ENCODE measurements at places on chromosomes 16 and 17.

- DNase-seq = no peak
These were observed 470.6 kb upstream of the CDH5 start for GRCh38 chr16:65895906-65896305.

DNA sequence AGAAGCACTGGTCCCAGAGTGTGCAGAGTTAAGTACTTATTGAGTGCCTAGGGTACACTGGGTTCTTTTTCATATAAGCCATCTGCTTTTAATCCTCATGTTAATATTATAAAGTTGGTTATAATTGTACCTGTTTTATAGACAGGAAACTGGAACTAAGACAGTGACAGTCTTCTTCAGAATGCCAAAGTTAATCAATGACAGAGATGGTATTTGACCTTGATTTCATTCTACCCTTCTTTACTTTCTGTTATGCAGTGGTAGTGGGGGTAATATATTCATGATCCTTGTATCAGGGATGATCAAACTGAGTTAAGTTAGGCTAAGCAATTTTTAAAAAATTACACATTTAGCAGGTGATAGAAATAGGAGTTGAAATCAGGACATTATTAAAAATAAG, 108.6 kb upstream of the GOT2 start:
- DNase-seq = no peak

DNA sequence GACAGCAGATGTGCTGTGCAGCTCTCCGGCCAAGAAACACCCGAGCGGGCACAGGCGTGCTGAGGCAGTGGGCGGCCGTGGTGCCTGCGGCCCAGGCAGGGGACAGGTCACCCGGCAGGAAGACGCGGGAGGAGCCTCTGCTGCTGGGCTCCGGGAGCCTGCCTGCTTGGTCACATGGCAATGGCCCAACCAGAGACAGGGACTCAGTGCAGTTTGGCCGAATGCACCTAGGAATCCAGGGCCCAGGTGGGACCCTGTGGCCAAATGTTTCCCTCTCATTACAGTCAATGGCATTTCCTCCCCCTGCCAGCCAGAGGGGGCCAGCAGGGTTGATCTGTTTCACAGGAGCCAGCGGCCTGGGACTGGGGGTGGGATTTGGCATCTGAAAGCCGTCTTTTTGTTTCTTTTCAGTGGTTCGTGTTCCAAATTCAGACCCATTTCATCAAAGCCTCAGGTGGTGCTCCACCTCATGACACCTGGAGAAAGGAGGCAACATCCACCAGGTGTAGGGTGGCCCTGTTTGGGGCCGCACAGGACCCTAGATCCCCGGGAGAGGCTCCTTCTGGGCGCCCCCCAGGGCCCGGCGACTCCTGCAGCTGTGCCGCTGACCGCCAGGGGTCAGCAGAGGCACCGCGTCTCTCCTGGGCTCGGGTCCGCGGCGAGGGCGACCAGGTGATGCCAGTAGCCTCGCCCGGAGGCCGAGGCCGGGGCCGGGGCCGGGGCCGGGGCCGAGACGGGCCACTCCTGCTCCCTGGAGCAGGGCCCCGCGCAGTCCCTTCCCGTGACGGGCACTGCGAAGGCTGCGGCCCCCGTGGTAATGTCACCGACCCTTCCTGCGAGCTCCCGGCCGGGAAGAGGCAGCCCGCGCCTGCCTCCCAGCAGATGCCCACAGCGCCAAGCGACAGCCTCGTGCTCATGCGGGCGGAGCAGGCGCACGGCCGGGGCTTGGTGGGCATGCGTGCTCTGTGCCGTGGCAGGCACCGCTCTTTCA, 118.5 kb downstream of the C16orf78 start:
- no peak for DNase-seq

DNA sequence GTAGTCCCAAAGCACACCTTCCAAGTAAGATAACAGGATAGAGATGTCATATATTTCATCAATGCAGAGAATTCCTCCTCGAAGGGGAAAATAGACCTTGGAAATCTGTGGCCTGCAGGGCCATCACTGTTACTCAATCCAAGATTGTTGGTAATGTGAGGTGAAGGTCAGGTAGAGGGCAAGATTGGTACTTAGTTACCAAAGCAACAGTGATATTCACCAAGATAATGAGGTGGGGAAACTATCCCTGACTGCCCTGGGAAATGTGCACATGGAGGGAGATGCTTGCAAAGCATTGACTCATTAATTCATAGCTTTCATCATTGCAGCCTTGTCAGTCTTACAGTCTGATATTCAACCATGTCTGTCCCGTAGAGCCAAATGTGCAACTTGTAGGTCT, 234.1 kb upstream of the MON1B start:
- DNase-seq = no peak

- DNase-seq = no peak
These were observed 120.1 kb downstream of the CDYL2 start for GRCh38 chr16:80684136-80684765.

Measured in AG09309 (cell line).